ENCODE measurements at places on chromosomes 7 and 10.
A peak's percentile ranks its signal among the peaks of the same experiment; 100 is the strongest.

DNA sequence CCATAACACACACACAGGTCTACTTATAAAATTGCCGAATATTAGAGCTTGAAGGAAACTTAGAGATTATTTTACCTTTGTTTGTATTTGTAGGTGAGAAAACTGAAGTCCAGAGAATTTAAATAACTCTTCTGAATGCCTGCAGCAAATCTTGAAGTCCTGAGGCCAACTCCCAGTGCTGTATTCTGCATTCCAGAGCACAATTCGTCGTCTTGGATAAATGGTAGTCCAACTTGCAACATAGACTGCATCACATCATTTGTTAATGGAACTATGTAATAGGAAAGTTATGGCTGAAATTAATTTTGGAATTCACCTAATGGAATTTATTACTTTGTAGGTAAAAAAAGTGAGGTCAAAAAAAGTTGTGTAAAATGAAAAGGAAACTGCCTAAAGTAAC, 37.3 kb upstream of the SEMA3D start:
- no peak for DNase-seq

- no peak for DNase-seq
Observed at GRCh38 chr10:80471001-80471400, 16.9 kb downstream of the TSPAN14 start.

DNA sequence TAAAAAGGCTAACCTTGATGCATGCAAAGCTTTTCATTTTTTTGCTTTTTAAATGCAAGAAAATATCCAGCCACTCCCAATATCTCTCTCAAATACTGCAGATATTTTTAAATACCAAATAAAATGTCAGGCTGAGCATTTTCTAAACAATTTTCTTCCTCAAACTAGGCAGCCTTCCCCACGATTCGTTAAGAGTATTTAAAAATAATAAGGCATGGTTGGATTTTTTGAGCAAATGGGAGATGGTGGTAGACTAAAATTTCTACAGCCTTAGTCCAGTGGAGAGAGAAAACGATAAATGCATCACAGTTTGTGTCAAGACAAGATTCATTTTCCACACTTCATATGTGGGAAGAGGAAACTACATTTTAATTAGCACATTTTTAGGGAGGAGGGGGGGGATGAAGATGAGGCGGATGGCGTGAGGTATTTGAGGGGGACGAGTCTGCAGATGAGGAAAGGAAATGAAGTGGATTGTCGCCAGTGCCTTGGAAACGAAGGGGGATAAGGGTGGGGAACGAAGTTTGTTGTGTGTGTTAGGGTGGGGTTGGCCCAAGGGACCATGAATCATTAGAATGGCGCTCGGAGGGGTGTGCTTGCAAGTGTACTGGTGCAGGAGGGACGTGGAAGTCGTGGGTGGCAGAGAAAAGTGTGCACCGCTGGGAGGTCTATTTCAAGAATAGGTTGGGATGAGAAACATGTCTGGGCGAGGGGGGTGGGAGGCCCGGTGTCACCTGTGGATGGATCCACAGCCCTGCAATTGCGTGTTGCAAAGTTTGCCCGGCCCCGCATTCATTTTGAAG, 1.2 kb upstream of the ADD3 start:
- no peak for DNase-seq

DNA sequence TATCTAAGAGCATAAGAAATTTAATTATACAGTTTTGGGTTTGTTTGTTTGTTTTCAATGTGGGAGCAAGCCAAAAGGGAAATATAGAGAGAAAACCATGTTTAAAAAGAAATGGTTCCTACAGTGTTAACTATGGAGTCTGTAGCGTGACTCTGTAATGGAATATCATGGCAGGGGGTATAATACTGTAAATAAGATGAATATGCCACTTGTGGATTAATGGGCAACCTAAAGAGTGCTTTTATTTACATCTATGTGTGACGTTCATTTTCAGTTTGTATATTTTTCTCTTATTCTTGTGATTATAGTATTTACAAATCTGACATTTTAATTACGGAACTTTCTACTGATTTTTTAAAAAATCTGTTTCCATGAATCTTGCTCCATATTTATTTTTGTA, 95.9 kb downstream of the POLL start:
- DNase-seq, result no peak

DNA sequence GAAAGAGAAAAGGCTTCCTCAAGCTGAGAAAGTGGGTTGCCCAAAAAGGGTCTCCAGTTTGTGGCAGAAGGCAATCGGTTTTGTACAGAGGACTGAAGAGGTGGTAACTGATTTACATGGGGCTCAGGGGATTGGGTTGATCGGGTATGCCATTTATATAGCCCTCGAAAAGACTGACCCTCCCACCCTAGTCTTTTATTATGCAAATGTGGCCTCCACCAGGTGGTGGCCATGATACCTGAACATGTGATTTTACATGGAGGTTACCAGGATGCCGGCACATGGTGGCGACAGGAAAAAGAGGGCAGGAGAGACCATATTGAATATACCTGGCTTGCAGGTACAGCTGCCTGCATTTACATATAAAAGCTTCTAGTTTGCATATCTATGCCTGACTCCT, 36.7 kb downstream of the ATE1 start:
- no peak for DNase-seq

GRCh38 chr7:39950473-39951225, 593 bp downstream of the CDK13 start:
- DNase-seq, result no peak

DNA sequence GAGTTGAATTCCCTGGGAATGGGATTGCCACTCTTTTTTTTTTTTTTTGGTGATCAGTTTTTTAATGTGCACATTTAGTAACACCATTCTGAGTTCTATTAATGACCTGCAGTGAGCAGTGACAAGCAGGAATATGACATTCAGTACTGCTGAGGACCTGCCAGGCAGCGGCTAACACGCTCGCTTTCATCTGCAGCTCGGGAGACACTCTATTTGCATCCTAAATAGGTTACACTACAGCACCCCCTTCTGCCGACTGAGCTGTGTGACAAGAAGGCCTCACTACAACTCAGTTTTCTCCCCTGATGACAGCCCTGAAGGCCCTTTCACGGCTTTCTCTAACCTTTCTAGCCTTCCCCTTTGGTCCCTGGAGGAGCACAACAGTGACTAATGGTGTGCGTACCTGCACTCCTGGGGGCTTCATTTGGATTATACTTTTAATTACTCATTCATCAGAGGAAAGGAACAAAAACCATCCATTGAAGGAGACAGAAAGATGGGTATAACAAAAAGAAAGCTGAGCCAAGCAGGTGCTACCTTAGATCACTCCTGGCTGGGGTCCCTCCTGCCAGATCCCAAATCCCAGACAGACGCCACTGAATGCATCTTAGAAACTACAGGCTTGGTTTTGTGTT, 872.4 kb downstream of the LRMDA start:
- peak; percentile 97 for DNase-seq

- DNase-seq, result no peak
Observed at GRCh38 chr10:30467651-30468338, 33.8 kb downstream of the MAP3K8 start.

DNA sequence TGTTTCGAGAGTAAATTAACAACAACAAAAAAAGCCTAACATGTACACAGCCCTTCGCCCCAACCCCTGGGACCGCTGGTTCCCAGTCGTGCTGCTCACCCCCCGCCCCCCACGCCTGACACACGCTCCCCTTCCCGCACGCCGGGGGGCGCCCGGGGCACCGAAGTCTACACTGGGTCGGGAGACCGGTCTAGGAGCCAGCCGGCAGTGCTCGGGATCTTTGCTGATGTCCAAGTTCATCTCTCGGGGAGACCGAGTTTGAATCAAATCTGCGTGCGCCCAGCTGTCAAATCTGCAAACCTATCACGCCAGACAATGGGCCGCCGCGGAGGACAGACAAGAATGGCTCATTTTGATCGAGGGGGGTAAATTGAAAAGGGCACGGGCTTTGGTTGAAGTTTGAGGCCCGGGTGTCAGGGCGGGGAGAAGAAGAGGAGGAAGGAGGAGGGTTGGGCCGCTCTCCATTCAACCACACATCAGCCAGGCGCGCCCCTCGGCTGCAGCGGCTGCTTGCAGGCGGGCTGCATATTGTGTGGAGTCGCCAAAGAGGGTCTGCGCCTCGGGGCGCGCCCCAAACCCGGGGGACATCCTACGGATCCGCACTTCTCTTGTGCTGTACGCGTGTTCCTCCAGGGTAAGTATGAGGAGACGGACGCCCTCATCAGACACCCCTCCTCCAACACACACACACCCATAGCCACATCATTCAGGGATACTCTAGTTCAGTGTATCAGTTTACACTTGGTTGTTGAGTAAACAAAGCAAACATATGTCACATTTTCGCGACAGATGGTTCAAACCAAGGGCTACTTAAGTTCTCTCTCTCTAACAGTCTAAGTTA, 1.3 kb upstream of the GFRA1 start:
- DNase-seq, result no peak

- no peak for DNase-seq
Observed at GRCh38 chr7:32043688-32044087, 26.5 kb downstream of the PDE1C start.

DNA sequence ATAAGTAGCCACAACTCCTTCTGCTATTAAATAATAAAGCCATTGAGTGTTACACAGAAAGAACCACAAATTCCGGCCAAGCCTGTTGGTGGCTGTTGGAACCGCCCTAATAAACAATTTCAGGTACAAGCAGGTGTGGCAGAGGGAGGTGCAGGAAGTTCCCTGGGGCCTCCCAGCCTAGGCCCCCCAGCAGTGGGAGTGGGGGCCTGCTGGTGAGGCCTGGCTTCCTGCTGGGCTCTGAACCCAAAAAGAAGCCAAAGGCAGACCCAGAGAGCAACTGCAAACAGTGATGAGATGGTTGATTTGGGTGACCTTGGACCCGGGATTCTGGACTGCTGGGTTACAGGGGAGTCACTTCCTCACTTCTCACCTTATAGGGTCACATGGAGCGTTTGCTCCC, 21.0 kb upstream of the LMTK2 start:
- no peak for DNase-seq

- peak; percentile 70 for DNase-seq
Observed at GRCh38 chr7:8724080-8724718, 290.8 kb downstream of the NXPH1 start.

DNA sequence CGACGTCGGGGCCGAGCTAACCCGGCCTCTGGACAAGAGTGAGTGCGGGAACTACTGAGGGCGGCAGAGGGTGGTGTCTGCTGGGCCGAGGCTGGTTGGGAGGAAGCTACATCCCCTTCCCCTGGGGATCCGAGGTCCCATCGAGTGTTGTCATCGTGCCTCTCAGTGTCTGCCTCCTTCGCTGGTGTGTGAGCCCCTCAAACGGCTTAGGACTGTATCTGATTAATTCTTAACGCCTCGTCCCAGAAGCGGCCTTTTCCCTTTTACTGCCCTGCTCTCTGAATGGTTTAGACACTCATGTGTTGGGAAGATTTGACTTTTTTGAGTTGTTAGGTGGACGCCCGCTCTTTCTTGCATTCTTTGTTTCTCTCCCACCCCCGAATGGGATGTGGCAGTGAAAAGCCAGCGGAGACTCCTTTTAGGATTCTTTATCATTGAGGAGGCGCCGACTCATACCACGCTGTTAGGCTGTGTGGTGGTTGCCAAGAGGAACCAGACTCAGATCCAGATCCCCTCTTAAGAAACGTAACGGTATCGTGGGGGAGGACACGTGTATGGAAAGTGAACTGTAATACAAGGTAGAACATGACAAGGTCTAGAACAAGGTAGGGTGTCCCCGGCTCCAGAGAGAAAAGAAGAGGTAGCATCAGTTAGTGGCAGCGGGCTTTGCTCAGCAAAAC, 631 bp downstream of the SUPV3L1 start:
- no peak for DNase-seq

DNA sequence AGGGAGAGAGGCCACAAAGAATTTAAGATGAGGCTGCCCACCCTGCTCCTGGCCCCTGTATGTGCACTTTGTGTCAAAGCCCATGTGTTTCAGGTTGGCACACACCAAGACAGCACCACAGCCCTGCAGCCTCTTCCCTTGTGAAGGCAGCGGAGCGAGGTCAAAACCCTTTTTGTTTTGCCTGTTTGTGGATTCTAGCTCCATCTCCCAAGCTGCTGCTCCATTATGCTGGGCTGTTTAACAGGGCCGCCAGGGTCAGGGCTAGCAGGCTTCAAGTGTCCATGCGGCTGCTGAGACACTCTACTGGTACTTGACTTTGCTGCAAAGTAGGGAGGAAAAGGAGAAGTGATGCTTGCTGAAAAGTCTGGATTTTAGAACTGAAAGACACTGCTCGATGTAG, 142.3 kb upstream of the EFCAB10 start:
- DNase-seq, result peak; percentile 64

DNA sequence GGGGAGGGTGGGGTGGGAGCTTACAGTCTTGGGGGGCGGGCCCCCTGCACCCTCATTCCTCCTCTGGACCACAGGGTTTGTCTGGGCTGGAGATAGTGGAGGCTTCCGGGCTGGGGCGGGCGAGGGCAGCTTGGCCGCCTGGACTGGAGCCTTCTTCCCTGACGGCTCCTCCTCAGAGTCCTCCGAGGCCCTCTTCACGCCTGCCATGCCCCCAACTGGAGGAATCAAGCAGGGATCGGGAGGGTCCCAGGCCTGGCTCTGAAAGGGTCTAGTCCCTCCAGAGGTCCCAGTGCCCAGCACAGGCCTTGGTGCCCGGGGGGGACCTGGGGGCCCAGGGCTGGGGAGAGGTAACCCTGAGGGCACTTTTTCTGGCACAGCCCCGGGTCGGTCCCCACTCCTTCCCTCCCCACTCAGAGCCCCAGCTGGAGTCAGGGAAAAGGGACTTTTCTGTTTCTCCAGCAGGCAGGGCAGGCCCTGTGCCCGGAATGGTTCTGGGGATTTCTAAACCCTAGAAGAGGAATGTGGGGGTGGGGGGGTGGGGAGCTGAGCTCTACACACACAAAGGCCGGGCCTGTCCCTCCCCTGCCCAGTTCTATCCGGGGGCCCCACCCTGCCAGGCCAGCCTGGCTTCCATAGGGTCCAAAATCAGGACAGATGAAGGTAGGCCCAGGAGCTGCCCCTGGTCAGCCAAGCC, 11.6 kb downstream of the MICALL2 start:
- no peak for DNase-seq

DNA sequence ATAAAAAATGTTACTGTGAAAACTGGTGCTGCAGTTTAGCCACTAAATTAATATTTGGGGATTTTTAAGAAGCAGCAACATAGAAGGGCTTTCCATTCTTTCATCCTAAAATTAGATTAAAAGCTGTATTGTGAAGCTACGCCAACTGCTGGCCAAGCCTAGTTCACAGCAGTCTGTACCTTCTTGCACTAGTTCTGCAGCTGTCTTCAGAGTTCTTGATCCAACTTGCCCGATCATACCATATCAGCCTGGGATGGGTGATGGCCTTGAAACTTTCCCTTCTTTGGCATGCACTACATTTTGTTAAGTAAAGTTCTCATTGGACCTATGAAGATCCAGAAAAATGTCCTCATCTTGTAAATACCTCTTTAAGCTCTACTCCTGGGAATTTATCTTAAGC, 20.3 kb upstream of the PANK1 start:
- no peak for DNase-seq

Measured in spinal cord (tissue), 10 donors.